Urinary bladder (tissue), 4 donors: ENCODE measurements at places on chromosomes 6 and 20. TPM values are rescaled to one million over a fixed set of nuclear protein-coding genes. Genes with fewer than 3 reads are reported as not detected.
A peak's percentile ranks its signal among the peaks of the same experiment; 100 is the strongest.

GRCh38 chr6:54108271-54108670, 3.0 kb upstream of the MLIP start:
- no peak for DNase-seq

The UBD gene
- 2.9 TPM for polyA plus RNA-seq

GRCh38 chr20:35461620-35462019, 6.2 kb downstream of the CEP250 start:
- no peak for DNase-seq

- peak; percentile 36 for DNase-seq
Measured at GRCh38 chr6:157954150-157955117, 27.2 kb upstream of the SYNJ2 start.

GRCh38 chr6:44006872-44007303, 120.4 kb downstream of the MRPL14 start:
- no peak for DNase-seq

- no peak for DNase-seq
Measured at GRCh38 chr6:168403370-168404005, 37.5 kb upstream of the SMOC2 start.

The COL21A1 gene
- polyA plus RNA-seq: 16.8 TPM

DNA sequence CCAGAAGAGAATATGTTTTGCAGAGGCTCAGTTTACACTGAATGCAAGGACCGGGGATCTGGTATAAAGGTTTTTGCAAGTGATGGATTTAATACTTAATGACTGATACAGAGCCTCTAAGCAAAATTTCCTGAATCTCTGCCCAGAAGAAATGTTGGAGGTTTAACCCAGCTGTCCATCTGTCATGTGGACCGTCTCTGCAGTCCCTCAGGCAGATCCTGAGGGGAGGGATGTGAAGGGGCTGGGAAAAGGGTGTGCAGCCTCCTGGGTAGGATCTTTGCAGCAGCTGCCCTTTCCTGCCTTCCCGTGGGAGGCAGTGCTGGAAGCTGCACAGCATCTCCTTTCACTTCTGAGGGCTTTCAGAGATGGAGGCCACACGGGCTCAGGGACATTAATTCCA, 207.0 kb downstream of the SLC24A3 start:
- DNase-seq: no peak

- no peak for DNase-seq
Measured at GRCh38 chr20:21161926-21162325, 36.0 kb downstream of the KIZ start.

GRCh38 chr20:32278199-32278643, 770 bp downstream of the KIF3B start:
- no peak for DNase-seq

GRCh38 chr6:28802417-28803336, 121.1 kb downstream of the TRIM27 start:
- no peak for DNase-seq

- DNase-seq: peak; percentile 68
Measured at GRCh38 chr6:33886673-33887144, 82.9 kb upstream of the MLN start.

The BMP2 gene
- 14.1 TPM for polyA plus RNA-seq

DNA sequence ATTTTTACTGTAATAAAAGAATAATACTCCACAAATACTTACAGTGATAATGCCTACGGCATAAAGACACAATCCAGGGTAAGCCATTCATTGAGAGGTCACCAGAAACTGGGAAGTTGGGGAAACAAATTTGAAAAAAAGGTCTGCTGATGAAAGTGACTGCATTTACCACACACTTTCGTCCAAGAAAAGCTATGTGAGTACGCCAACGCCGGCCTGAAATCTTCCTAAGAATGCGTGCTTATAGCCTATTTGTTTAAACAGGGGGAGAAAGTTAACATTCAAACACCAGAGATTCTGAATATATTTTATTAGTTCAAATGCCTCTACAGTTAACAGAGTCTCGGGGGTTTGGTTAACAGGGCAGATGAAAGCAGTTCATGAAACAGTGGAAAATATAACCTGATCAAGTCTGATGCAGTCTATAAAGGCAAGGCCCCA, 657 bp upstream of the LTV1 start:
- DNase-seq: peak; percentile 81

DNA sequence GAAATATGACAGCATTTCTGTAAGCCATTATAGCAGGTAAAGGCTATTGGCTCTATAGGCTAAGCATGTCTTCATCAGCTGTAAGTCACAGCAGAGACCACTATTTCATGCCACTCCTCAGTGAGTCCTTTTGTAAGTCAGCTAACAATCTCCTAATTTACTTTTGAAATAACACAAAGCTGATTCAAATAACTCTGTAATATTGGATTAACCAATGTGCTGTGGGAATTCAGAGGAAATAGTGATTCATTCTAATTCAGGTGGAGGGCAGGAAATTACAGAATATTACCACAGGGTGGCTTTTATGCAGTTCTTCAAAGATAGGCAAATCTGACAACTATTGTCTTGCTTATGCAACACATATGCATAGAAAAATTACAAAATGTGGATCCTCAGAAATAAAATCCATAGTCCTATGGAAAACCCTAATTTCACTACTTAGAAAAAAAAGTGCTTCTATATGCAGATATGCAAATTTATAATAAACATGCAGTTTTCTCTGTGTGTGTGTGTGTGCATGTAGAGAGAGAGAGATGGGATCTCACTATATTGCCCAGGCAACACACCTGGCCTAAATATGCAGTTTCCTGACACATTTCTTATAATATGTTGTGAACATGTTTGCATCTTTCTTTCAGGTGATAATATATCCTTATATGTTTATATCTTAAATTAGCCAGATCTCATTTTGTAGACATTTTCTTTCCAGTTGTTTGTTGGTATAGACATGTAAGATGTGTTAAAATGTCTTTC, 4.8 kb upstream of the SMIM28 start:
- no peak for DNase-seq

GRCh38 chr6:5305968-5306626, 44.8 kb downstream of the FARS2 start:
- DNase-seq: no peak

DNA sequence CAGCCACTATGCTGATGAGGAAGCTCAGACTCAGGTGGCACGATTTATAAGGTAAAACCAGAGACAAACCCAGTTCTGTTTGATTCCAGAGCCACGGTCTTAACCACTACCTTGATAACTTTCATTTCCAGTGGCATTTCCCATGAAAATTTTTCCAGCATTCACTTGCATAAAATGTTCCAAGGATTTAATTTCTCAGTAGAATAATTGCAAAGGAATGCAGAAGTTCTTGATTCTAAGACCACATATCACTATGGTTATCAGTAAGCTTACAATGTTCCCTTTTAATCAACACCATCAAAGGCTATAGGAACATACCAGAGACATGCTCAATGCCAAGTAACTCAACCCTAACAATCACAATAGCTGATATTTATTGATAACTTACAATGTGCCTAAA, 306.0 kb upstream of the HS3ST5 start:
- DNase-seq: no peak
